ENCODE measurements at places on chromosomes 2 and 18. TPM values are rescaled to one million over a fixed set of nuclear protein-coding genes. Genes with fewer than 3 reads are reported as not detected.

The ASB18 gene
- 0.03 TPM for total RNA-seq

The FMNL2 gene
- 26.3 TPM for total RNA-seq

The TGOLN2 gene
- total RNA-seq = 110 TPM

The EGR4 gene
- total RNA-seq = 0.09 TPM

The NT5C1B gene
- total RNA-seq = not detected

The MOCOS gene
- 4.4 TPM for total RNA-seq

The KIF5C gene
- 0.39 TPM for total RNA-seq

The ANO7 gene
- total RNA-seq = 2.3 TPM

The CKAP2L gene
- total RNA-seq = 16.2 TPM

The ABCG8 gene
- total RNA-seq = not detected

The KATNAL2 gene
- total RNA-seq = 1.5 TPM

The TNFRSF11A gene
- 11.8 TPM for total RNA-seq

The MAP3K19 gene
- total RNA-seq = not detected

The KCNS3 gene
- 1.1 TPM for total RNA-seq

The SEPTIN10 gene
- 45.1 TPM for total RNA-seq

The APCDD1 gene
- total RNA-seq = not detected

The TPRKB gene
- total RNA-seq = 66.4 TPM

The ABCG5 gene
- total RNA-seq = not detected

The COL4A3 gene
- 0.59 TPM for total RNA-seq

The UNC80 gene
- total RNA-seq = not detected

The ACOXL gene
- total RNA-seq = not detected

The KLHL14 gene
- total RNA-seq = not detected

The MARCHF4 gene
- 27.7 TPM for total RNA-seq

The TEX44 gene
- total RNA-seq = not detected

The TLX2 gene
- 0.36 TPM for total RNA-seq

The GCC2 gene
- 17.2 TPM for total RNA-seq

The PPP1CB gene
- total RNA-seq = 114 TPM

The STRADB gene
- 26.1 TPM for total RNA-seq

All from A549 treated with GW870086 at 1 μM for 4 hours (cell line).